ENCODE measurements at places on chromosomes 12 and 14.

DNA sequence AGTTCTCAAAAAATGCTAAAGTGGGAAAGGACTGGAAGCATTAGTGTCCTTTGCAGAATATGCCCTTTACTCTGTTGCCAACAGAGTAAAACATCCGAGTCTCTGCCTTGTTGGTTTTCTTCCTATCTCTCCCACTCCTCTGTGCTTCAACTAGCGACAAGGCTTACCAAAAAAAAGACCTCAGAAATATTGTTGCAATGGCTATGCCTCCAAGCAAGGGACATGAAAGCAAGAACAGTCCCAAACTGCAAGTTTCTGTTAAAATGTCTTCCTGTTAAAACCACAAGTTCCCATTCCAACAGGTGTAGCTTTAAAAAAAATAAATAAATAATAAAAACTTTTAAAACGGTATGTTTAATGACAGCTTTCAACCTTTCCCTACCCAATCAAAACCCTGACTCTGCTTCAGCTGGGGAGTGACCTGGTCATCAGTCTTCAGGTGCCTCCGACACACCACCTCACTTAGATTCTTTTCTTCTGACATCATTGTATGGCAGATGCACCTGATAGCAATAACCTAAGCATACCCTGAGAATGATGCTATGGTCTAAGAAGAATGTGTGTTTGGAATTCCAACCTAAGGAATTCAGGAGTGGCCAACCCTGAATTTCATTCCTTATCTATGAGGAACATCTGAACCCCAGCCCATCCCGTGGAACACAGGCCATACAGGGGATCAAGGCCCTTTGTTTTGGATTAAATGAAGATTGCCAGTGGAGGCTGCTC lies 81.0 kb downstream of the RPS29 start:
- DNase-seq, result no peak

GRCh38 chr14:73645248-73645610 lies 443 bp downstream of the DNAL1 start:
- DNase-seq, result no peak

- DNase-seq, result no peak
Observed at GRCh38 chr12:68439368-68440045, 107.3 kb upstream of the MDM1 start.

DNA sequence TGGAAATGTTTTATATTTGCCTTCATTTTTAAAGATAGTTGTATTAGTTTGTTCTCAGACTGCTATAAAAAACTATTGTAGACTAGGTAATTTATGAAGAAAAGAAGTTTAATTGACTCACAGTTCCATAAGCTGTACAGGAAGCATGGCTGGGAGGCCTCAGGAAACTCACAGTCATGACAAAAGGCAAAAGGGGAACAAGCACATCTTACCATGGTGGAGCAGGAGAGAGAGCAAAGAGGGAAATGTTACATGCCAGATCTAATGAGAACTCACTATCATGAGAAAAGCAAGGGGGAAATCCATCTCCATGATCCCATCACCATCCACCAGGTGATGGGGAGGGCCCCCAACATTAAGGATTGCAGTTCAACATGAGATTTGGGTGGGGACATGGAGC lies 35.5 kb upstream of the UNC79 start:
- DNase-seq, result no peak

GRCh38 chr12:97642911-97643310 lies 180.3 kb downstream of the RMST start:
- no peak for DNase-seq

- no peak for DNase-seq
Observed at GRCh38 chr12:27852117-27852516, 72.1 kb upstream of the MANSC4 start.

GRCh38 chr14:26286913-26287205 lies 311.0 kb downstream of the NOVA1 start:
- DNase-seq, result no peak

DNA sequence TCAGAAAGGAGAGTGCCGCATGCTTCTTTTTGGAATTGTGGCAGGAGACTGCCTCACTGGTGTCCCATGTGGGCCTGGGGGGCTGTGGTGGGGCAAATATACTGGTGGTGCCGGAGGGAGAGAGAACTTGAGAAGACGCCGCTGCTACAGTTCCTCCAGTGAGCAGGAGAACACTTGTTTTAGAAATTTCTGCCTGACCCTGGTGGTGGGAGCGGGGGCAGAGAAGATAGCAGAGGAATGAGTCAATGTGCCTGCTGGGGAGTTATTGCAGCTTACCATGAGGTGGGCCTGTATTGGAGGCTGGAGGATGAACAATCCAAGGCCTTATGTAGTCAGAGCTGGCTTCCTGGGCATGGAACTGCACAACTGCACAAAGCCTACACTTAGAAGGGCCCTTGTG lies 211.8 kb downstream of the SNAPC1 start:
- DNase-seq, result no peak

- DNase-seq, result no peak
Observed at GRCh38 chr14:22185191-22185590, 403.8 kb downstream of the DAD1 start.

DNA sequence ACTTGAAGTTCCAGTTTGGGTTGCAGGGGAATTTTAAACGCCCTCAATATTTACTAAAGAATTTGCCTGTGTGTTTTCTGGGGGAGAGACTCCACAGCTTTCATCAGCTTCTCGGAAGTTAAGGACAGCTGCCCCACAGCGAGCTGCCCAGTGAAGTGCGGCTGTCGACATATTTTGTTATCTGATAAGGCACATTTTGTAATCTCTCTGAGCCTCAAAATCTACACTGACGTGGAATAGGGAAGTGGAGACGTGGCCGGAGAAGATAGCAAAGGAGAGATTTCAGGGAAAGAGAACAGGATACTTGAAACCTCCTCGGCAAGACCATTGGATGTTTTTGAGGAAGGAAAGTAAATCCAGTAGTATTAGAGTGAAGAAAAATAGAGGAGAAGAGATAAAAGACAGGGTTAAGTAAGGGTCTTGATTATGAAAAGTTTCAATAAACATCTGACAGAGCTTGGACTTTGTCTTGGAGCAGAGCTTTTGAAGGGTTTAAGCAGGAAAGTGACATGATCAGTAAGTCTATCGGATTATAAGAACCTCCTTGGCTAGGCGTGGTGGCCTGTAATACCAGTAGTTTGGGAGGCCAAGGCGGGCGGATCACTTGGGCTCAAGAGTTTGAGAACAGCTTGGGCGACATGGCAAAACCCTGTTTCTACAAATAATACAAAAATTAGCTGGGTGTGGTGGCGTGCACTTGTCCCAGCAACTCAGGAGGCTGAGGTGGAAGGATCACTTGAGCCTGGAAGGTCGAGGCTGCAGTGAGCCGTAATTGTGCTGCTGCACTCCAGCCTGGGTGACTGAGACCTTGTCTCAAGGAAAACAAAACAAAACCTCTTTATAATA lies 1.1 kb downstream of the POLR3B start:
- no peak for DNase-seq

GRCh38 chr12:25155022-25155576 lies 39.9 kb downstream of the DNAI7 start:
- no peak for DNase-seq

- DNase-seq, result no peak
Observed at GRCh38 chr12:20350026-20350425, 18.3 kb upstream of the PDE3A start.

- no peak for DNase-seq
Observed at GRCh38 chr14:104856869-104857860, 7.9 kb upstream of the CEP170B start.

- DNase-seq, result no peak
Observed at GRCh38 chr12:38771871-38772270, 133.5 kb downstream of the CPNE8 start.

GRCh38 chr14:57058319-57058718 lies 210.4 kb downstream of the EXOC5 start:
- DNase-seq, result no peak

DNA sequence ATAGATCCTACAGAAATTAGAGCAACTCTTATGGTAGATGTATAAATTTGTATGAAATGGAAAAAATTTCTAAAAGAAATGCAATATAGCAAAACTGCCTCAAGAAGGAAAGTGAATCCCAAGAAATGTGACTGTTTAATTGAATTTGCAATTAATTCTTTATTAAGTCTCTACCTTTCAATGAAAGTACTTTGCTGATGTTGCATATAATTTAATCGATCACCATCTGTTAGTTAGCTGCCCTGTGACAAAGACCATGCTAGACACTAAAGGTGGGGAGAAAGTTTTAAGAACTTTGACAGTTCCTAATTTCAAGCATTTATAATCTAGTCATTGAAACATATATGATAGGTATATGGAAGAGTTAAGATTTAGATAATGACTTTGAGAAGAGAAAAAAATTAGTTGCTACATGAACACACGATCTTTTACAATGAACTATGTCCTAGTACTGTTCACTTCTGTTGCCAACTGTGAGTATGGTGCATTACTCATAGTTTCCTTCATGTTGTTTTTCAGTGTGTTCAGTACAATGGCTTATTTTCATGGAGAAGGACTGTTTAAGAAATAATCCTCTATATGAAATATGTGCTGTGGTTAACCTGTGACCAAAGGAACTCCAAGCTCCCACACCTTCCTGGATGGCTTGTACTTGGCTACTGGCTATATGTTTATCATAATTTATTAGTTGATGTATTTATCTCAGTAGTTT lies 128.4 kb downstream of the METTL25 start:
- DNase-seq, result no peak

DNA sequence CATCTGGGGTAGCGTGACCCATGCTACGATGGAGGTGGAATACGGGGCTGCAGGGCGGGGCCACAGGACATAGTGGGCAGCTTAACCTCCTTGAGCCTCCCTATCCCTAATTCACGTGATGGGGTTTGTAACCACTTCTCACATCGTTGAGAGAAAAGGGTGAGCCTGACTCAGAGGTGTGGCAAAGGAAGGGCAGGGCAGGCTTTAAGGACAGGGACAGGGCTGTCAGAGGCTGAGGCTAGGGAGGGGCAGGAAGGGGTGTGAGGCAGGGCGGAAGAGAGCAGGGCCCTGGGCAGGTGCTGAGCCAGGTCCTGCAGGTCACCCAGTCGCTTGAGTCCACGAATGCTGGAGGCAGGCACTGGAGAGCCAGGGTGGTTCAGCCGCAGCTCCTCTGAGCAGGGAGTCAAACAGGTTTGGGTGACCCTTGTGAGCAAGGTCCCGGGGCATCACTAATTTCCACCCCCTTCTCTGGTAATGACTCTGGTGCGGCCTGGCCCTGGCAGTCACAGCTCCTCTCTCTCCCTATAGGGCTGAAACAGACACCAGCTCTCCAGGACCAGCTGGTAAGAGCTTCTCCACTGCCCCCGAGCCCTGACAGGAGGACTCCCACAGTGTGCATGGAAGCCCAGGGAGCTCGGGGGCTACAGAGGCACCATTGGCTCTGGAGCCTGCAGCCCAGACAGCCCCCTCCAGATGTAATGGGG lies 7.5 kb upstream of the AQP2 start:
- no peak for DNase-seq

DNA sequence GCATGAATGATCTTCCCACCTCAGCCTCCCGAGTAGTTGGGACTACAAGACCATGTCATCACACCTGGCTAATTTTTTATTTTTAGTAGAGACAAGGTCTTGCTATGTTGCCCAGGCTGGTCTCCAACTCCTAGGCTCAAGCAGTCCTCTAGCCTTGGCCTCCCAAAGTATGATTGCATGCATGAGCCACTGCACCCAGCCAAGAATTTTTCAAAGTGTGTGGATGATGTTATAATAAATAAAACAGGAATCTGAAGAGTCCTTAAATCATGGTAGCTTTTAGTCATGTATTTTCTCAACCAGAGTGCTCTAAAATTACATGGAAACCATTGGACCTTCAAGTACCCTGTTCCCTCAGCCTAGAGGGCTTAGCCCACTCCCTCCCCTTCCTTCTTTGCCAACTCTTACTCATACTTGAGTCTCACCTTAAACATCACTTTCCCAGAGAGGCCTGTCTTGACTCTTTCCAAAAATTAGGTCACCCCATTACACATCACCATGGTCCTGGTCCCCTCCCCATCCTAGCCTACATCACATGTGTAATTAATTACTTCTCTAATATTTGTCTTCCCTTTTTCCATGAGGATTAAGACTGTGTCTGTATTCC lies 52.2 kb upstream of the BICDL1 start:
- no peak for DNase-seq

GRCh38 chr12:50990791-50991190 lies 35.4 kb downstream of the SLC11A2 start:
- no peak for DNase-seq

DNA sequence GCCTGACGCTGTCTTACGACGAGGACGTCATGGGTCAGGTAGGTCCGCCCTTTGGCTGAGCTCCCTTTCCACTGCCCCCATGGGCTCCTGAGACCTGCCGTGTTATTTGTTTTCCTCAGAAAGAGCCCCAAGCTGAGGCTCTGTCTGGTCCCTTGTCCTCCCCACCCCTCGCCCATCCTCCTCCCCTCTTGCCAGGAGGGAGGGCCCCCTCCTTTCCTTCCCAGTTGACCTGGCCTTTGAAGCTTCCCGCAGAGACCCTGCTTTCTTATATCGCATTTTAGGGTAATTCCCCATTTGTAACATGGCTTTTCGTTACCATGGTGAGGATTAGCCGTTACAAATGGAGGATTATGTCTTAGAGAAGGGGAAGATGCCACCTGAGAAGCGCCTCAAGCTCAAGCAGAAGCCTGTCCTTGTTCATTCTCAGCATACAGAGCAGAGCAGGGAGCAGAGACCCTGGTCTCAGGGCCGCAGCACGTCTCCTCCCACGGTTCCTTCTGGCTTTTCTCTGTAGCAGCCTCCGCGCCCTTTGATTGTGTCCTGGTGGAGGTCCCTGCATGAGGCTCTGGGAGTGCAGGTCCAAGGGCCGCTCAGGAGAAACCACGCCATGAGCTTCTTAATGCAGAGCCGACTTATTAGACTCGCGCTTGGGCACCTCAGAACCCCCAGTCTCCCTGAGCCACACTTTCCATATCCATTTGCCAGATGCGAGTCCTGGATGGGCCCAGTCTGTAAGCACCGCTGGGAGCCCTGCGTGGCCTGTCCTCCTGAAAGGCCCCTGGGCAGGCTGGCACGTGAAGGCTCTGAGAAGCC lies 47.2 kb downstream of the UBE3B start:
- no peak for DNase-seq

DNA sequence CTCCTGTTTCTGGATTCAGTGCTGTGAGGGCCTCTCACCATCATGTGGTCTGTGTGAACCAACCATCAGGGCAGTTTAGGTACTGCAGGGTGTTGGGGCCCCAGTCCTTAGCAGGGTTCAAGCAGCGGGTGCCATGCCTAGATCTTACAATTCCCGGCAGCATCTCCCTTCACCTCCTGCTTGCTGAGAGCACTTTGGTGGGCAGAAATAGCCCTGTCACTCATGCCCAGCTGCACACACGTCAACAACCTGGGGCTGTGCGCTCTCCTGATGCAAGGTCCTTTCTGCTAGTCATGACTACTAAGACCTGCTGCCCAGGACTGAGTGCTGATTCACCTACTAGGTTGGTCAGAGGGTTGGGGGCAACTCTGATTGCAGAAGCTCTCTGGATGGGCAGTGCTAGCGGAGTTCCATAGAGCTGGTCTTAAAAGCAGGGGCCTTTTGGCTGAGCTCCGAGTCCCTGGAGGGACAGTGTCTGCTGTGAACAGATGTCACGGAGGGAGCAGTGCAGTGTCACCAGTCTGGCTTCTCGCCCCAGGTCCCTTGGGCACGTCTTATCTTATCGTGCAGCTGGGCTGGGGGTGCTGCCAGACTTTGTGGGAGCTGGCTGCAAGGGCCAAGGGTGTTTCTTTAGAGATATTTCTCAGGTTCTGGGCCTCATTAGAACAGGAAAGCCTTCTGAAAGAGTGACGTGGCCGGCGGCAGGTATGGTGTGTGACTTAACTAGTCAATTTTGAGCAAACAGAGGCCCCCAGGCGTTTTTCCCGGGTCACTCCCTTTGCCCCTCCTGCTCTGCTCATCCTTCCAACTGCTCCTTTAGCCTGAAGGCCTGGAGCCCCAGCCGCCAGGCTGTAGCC lies 71.8 kb downstream of the NINJ2 start:
- DNase-seq, result no peak
